Tibial nerve (tissue), 4 donors: ENCODE measurements at places on chromosomes 13 and 19. TPM values are rescaled to one million over a fixed set of nuclear protein-coding genes. Genes with fewer than 3 reads are reported as not detected.

- no peak overlapping the region for H3K4me3 ChIP-seq
- no peaks in the 10 kb centered on the region for H3K36me3 ChIP-seq
- H3K27ac ChIP-seq, result no peak overlapping the region
- DNase-seq, result no peak
- H3K4me1 ChIP-seq, result peaks cover 21% of the 10 kb centered on the region
Observed at GRCh38 chr19:50669302-50670101, 20.3 kb downstream of the C19orf81 start.

Gene COL5A3
- total RNA-seq, result 47.3 TPM

Gene ZNF836
- total RNA-seq, result 8.7 TPM

DNA sequence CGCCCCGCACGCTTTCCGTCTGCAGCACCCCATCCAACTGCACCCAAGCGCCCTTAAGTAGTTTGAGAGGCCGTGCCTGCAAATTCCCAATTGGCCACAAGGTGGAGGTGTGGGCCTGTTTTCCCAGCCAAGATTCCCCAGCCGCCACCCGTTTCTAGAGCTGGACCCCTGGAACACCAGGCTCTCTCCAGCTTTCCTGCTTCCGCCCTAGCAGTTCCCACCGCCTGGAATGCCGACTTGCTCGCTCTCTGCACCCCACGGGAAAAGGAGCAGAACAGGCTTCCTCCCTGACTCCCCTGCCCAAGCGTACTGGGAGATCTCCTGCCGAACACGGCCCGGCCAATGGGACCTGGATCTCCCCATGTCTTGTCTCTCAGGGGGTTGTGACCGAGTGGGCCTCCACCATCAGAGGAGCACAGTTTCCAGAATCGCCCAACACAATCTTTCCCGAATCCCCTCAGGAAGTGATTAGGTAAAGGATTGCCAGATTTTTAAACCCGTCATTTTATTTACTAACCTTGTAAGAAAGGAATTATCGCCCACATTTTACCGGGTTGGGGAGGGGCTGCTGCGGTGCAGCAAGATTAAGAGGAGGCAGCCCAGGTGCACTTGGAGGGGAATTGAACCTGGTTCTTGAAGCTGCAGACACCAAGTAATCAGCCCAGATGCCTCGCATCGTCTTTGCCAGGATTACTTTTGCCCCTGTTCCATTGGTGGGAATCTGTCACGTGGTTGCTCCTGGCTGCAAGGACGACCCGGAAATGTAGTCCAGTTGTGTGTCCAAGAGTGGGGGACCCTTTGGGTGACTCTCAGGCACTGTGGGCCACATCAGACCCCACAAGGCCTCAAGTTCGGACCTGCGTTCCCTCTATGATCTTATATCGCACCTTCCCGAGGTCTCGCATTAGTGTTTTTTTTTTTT, 3.5 kb upstream of the NAPSA start:
- no peaks in the 10 kb centered on the region for H3K27me3 ChIP-seq
- H3K4me1 ChIP-seq, result no peaks in the 10 kb centered on the region
- peak overlapping the region; percentile 37 for H3K27ac ChIP-seq
- no peaks in the 10 kb centered on the region for H3K36me3 ChIP-seq

DNA sequence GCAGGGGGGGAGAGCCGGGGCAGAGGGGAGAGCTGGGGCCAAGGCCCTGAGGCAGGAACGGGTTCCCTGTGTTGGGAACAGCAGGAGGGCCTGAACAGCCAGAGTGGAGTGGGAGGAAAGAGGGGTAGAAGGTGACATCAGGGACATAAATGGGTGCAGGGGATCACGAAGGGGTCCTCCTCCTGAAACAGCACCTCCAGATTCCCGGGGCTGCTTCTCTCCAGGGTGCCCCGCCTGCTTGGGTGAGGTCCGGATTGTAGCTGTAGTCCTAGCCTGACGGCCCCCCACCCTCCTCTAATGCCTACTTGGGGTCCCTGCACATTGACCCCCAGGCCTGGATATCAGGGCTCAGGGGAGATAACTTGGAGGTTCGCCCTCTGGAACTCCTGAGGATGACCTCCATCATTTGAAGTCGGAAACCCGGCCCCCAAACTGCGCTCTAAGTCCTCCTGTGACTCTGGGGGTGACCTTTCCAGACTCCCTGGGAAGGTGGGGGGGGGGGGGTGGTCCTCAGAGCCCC, 473 bp upstream of the SCN1B start:
- no peak for DNase-seq
- no peaks in the 10 kb centered on the region for H3K27me3 ChIP-seq
- H3K4me1 ChIP-seq, result peaks cover 8% of the 10 kb centered on the region

- H3K27ac ChIP-seq, result no peak overlapping the region
- no peaks in the 10 kb centered on the region for H3K27me3 ChIP-seq
- no peak for DNase-seq
- H3K36me3 ChIP-seq, result no peaks in the 10 kb centered on the region
- no peaks in the 10 kb centered on the region for H3K4me1 ChIP-seq
- no peak overlapping the region for H3K4me3 ChIP-seq
Observed at GRCh38 chr19:13783565-13784500, 9.6 kb downstream of the C19orf53 start.

Gene SMIM44
- not detected for total RNA-seq

Gene PCDH8
- total RNA-seq, result 4.3 TPM

- H3K4me1 ChIP-seq, result peaks cover 99% of the 10 kb centered on the region
- H3K4me3 ChIP-seq, result no peak overlapping the region
- no peak for DNase-seq
- H3K27me3 ChIP-seq, result no peaks in the 10 kb centered on the region
- H3K36me3 ChIP-seq, result no peaks in the 10 kb centered on the region
Observed at GRCh38 chr13:33263484-33263883, 22.1 kb downstream of the STARD13 start.

DNA sequence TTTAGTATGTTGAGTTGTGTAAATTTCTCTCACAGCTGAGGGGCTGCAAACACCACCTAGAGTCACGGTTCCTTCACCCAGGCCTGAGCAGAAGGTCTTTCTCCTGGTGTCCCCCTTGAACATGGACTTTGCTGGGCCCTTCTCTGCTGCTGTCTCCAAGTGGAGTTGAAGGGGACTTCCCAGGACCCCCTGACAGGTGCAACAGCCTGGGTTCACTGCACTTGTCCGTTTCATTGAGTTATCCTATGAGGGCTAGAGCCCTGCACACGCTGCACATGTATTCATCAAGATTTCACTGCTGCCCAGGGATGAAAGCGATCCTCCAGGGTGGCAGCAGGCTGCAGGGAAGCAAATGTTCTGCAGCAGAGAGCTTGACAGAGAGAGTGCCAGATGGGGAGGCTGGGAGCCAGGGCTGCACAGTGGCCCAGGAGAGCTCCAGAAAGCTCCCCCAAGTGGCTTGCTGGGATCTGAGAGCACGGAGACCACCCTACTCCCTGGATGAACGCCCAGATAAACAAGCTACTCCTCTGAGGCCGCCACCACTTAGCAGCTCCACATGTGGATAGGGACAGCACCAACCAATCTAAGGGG, 10.3 kb downstream of the TMEM272 start:
- H3K4me1 ChIP-seq, result no peaks in the 10 kb centered on the region
- no peak for DNase-seq
- no peak overlapping the region for H3K27ac ChIP-seq
- H3K27me3 ChIP-seq, result no peaks in the 10 kb centered on the region
- no peaks in the 10 kb centered on the region for H3K36me3 ChIP-seq

GRCh38 chr13:114222461-114222968, 12.2 kb upstream of the CDC16 start:
- H3K36me3 ChIP-seq, result no peaks in the 10 kb centered on the region
- DNase-seq, result peak; percentile 20
- no peak overlapping the region for H3K4me3 ChIP-seq

DNA sequence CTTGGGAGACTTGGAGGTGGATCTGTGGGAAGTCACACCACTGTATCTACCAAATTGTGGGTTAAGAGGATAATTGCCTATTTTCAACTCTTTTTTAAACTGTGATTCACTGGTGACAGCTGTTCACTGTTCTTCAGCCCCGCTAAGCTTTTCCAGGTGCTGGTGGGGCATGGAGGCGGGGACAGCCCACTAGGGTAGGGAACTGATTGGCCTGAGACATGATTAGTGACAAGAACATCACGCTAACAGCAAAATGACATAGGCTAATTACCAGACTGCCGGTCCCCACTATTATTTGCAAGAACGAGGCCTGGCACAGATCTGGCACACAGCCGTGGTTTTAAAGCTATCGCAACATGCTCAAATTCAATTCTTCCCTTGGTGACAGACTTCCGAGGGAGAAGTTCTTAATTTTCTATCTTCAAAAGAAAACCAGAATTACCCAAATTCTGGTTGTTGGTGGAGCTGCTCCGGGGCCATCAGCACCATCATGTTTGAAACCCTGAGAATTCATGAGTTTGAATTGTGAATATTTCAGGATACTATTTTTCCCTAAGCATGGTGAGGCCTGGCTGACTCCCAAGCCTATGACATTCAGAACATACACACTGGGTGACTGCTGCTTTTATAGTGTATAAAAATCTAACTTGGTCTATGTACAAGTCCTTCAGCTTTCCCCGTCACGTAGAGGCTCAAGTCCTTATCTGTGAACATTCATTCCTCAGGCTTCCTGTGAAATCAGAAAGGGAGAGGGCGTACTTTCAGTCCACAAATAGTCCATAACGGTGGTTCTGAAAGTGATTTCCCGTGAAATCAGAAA, 17.9 kb downstream of the DOCK9 start:
- no peaks in the 10 kb centered on the region for H3K27me3 ChIP-seq
- no peak for DNase-seq
- H3K36me3 ChIP-seq, result peaks cover 4% of the 10 kb centered on the region
- H3K4me3 ChIP-seq, result no peak overlapping the region
- H3K27ac ChIP-seq, result peak overlapping the region; percentile 65
